GM04503 (cell line): ENCODE measurements at places on chromosomes 1 and 21.

- peak; percentile 49 for DNase-seq
These were observed 40.6 kb upstream of the GREM2 start for GRCh38 chr1:240652549-240652948.

GRCh38 chr1:201436969-201437368 lies 15.4 kb upstream of the TNNI1 start:
- no peak for DNase-seq

- no peak for DNase-seq
These were observed 70.9 kb upstream of the POU3F1 start for GRCh38 chr1:38117444-38117887.

DNA sequence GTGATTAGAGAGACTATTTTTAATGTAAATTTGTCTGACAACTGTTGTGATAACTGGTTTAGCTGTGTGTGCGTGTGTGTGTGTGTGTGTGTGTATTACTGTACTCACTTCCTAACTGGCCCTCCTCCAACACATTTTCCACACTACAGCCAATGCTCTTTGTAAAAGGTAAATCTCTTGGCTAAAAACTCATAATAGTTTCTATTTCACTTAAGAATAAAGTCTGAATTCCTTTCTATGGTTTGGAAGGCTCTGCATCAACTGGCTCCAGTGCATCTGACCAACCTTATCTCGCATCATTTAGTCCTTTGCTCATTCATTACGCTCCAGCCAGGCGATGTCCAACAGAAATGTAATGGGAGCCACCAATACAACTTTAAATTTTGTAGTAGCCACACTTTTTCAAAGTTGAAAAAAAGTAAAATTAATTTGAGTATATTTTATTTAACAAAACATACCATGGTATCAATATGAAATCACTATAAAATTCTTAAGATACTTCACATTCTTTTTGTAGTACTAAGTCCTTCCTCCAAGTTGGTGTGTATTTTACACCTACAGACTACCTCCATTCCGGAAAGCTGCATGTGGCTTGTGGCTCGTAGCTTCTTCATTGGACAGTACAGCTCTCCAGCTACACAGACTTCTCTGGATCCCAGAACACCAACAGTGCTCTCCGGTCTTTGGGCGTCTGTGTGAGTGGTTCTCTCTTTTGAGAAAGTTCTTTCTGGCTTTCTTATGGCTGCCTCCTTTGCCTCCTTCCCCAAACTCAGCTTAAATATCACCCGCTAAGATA lies 68.9 kb downstream of the NRIP1 start:
- no peak for DNase-seq

DNA sequence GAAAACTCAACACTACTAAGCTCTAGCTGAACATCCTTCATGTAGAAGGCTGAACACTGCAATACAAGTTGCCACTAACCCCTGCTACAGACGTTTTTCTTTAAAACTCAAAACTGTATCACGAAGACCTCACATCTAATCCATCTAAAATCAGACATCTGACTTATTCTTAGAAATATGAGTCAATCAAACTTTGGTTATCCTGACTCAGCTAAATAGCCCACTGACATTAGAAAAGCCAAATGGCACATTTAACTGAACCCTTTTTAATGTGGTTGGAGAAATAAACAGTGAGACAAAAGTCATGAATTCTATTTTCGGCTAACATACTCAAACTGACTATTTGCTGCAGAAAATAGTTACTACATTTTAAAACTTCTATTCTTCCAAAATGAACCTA lies 35.6 kb downstream of the WLS start:
- no peak for DNase-seq

DNA sequence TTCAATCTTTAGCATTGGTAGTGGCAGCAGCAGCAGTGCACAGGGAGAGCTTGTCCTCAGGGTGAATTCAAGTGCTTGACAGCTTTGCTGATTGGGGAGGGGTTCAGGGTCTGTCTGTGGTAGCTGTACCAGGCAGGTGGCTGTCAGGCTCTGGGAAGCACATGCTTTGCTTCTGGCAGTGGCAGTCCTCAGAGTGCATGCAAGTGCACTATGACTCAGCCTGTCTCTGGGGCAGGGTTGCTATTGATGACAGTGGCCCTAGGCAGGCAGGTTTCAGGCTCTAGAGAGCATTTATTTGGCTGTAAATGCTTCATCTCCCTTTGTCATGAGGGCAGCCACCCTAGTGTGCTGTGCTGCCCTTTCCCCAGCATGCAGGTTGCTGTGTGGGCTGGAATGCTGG lies 251.9 kb upstream of the LRRC7 start:
- DNase-seq: no peak

DNA sequence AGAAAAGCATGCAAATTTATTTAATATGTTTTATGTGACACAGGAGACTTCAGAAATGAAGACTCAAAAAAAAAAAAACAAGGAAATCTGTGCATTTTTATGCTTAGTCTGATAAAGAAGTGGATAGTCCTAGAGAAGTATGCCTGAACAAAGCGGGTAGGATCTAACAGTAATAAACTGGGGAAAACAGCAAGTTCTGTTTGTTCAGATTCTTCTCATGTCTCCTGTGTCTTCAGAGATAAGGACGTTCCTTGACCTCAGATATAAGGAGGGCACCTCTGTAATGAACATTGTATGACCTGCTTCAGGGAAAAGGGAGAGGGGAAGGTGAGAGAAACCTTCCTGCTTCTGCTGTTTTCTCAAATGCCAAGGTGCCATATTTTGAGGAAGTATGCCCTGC lies 67.7 kb upstream of the TNFSF18 start:
- no peak for DNase-seq

DNA sequence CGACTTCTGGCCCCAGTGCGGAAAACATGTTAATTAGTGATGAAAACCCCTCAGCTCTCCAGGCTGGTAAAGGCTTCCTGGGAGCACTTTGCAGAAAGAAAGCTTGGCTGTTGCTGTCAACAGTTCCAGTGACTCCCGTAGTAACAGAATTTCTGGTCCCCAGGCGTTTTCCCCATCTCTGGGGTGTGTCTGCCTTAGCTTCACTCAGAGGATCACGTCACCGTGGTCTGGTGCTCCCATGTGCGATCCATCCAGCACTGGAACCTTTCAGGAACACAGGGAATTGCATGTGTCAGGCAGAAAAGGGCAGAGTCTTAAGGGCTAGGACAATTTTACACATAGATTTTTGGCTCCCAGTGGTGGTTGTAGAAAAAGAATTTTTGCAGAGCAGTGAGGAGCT lies 470.4 kb upstream of the USP24 start:
- no peak for DNase-seq

GRCh38 chr1:14014929-14015328 lies 314.9 kb downstream of the PRDM2 start:
- no peak for DNase-seq

- no peak for DNase-seq
These were observed 3.9 kb upstream of the KCNA2 start for GRCh38 chr1:110610084-110610483.

DNA sequence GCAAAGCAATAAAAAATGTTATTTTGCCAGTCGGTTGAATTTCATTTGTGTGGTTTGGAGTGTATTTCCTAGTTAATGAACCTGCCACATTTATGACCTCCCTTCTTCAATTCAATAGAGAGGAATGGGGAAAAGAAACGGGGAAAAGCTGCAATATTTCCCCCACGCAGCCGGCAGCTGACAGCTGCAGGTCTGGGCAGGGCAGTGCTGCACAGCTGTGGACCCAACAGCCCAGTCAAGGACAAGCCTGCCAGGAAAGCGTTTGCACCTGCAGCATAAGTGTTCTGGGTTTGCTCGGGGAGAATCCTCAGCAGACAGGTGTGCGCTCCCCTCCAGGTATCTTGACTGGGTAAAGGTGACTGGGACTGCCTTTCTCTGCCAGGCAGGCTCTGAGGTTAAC lies 53.4 kb downstream of the FBXO2 start:
- DNase-seq: no peak

GRCh38 chr1:226633541-226634165 lies 85.1 kb downstream of the STUM start:
- DNase-seq: no peak

DNA sequence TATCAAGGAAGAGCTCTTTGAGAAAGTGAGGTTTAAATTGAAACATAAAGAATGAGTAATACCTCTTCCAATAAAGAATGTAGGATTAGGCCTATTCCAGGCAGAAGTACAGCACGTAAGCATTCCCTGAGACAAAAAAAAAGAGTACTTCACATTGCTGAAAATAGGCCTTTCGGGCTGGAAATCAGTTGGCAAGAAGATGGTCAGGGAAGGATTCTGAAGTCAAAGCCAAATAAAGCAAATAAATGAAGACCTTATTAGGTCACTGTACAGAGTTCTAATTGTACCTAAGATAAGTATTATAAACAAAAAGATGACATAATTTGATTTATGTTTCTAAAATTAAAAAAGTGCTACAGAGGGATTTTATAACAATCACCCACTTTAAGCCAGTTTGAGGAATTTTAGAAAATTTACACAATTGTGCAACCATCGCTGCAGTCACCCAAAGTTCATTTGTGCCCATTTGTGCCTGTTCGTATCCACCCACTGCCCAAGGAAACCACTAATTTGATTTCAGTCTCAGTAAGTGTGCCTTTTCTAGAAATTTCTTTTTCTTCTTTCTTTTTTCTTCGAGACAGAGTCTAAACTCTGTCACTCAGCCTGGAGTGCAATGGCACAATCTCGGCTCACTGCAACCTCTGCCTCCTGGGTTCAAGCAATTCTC lies 58.6 kb downstream of the FMO4 start:
- DNase-seq: no peak

- no peak for DNase-seq
These were observed 16.0 kb downstream of the RBBP4 start for GRCh38 chr1:32666901-32667566.

DNA sequence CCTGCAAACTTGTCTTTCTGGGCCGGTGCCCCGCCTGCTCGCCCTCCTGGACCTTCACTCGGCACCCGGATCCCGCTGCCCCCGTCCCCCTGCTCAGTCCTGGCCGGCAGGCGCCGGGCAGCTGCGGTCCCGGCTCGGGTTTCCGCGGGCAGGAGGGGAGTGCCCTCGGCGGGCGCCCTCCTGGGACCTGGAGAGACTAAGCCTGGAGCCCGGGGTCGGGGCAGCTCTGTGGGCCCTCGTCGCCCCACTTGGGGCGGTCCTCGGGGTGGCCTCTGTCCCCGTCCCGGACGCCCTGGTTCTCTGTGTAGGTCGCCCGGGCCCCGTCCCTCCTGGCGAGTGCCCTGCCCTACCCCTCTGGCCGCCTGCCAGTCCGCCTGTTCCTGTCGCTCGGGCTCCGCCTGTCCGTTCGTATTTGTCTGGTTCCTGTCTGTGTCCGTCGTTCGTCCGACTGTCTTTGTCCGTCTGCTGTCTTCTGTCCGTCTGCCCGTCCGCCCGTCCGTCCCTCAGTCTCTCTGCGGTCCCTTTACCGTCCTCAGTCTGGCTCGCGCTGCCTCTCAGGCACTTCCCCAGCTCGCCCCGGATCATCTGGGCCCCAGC lies 490 bp downstream of the SERINC2 start:
- no peak for DNase-seq

DNA sequence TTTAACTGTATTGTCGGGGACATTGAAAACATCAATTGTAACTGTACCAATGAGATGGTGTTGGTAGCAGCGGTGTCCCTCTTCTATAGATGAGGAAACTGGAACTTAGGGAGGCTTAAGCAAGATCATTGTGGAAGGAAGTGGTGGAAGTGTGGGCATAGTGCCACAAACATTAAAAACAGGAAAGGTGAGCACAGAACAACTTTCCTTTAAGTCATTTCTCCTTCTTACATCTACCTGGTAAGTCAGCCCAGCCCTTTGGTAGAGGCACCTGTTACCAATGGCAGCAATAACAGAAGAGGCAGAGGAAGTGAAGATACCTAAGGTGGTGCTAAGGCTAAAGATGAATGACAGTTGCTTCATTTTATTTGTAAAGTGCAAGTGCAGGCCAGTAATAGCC lies 12.0 kb upstream of the CTSS start:
- no peak for DNase-seq

DNA sequence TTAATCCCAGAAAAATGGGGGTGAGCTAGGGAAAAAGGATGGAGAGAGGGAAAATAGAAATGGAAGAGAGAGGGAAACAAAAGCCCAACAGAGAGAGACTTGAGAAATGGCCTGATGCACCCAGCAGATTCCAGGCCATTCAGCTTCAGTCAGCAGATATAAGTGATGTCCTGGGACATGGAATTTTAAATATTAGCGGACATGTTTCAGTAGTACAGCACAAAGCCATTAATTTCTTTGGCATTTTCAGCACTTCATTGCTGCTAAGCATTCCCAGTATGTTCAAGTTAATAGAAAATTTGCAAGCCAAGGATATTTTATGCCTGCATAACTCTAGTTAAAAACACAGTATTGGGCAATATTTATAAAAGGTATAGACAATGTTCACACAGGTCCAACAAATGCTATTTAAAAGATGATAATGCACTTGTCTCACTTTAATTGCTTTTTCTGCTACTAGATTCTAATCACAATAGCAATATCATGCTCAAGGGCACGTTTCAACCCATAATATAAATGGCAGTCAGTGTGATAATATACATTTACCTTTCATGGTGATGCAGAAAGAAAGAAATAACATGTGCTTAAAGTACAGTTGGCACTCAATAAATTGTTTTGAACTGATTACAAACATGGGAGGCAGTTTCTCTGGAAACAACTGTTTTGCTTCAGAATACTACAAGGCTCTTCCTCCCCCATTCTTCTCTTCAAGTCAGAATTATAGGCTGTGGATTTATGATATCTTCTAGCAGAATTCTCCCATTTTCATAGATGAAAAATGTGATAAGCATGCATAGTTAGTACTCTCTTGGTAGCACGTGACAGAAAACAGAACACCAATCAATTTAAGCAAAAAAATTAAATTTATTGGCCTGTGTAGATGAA lies 108.1 kb upstream of the MAGI3 start:
- DNase-seq: no peak

GRCh38 chr1:85579622-85580021 lies 939 bp upstream of the CCN1 start:
- DNase-seq: no peak

DNA sequence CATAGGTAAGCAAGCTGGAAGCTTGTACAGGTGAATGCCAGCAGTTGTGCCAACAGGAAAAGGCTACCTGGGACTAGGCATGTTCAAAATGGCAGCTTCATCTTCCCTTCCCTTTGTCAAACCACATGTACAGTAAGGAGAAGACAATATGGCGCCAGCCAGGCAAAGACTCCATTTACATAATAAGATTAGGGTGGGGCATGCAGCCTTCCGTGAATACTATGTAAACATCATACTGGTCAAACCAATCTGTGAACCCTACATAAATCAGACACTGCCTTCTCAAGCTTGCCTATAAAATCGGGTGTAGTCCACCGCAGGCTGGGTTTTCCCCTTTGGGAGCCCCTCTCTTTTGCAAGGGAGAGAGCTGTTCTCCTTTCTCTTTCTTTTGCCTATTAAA lies 24.6 kb downstream of the ATF3 start:
- no peak for DNase-seq

GRCh38 chr1:43452789-43453441 lies 816 bp downstream of the HYI start:
- DNase-seq: no peak
